ENCODE measurements at places on chromosomes 2 and 18.

- peak; percentile 94 for DNase-seq
These were observed 109.7 kb downstream of the B3GNT2 start for GRCh38 chr2:62305421-62306176.

DNA sequence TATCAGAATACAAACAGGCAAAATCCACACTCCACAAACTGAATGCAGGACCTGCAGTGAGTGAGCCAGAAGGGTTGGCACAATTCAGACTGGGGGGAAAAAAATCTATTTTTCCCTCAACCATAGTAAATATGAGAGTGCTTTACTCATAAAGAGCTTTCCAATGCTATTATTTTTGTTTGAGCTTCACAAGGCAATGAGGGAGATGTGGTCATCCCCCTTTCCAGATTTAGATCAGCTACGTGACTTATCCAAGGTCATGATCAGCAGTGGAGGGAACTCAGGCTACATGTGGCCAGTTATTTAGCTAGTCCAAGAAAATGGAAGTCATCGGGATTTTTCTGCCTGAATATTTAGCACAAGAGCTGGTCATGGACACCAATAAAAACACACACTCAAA is 120.4 kb upstream of the KLF7 start:
- no peak for DNase-seq

DNA sequence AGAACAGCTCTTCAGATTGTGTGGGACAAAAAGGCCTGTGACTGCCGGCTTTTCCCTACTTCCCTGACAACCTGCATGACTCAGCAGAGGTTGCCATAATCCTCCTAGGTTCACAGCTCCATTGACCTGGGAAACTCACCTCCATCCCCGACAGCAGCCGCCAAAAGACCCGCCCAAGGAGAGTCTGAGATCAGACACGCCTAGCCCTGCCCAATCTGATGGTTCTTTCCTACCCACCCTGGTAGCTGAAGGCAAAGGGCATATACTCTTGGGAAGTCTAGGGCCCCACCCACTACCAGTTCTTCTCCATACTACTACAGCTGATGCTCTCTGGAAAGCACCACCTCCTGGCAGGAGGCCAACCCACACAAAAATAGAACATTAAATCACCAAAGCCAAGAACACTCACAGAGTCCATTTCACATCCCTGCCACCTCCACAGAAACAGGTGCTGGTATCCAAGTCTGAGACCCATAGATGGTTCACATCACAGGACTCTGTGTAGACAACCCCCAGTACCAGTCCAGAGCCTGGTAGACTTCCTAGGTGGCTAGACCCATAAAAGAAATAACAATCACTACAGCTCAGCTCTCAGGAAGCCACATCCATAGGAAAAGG is 140.6 kb downstream of the NETO1 start:
- DNase-seq = no peak

GRCh38 chr2:8440029-8440778 is 241.7 kb upstream of the ID2 start:
- no peak for DNase-seq

DNA sequence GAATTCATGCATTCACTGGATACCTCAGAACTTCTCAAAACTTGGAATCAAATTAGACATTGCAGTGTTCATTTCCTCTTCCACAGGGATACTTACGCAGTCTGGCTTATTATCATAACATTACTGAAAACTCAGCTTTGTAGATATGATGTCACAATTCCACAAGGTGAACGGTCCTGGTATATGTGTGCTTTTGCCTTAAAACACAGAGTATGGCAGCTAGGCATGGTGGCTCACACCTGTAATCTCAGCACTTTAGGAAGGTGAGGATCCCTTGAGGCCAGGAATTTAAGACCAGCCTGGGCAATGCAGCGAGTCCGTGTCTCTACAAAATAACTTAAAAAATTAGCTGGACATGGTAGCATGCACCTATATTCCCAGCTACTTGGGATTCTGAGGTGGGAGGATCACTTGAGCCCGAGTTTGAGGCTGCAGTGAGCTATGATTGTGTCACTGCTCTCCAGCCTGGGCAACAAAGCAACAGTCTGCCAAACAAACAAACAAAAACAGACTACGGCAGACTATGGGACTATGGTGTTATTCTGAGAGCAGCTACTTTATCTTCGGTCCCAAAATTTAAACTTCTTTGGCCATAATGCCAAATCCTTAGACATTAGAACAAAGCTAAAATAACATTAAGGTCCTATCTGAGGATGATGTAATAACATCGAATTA is 1191.9 kb upstream of the SLC39A10 start:
- DNase-seq = no peak

DNA sequence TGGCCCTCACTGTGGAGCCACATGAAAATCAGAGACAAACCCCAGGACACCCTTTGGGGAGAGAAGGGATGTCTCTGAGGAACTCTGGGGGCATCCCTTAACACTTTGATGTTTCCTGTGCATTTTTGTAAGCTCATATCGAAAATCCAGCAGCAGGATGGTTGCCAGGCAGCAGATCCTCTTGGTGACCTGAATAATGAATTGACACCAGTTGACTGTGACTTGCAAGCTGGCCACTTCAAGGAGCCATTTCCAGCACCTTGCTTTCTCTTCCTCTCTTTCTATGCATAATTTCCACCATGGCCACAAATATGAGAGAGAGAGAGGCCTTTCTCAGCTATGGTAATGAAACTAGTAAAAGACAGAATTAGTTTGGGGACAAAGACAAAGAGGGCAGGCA is 91.7 kb downstream of the NRP2 start:
- no peak for DNase-seq

GRCh38 chr2:61727746-61728145 is 126.1 kb downstream of the FAM161A start:
- no peak for DNase-seq

GRCh38 chr18:12657684-12658425 is at the start of gene SPIRE1:
TSS of gene SPIRE1 (minus strand) at chr18:12658107. CDS start at chr18:12657866, 241 bp downstream.
- peak; percentile 46 for DNase-seq

- no peak for DNase-seq
These were observed 34.5 kb upstream of the TSPYL6 start for GRCh38 chr2:54290356-54291025.

GRCh38 chr2:54271843-54272627 is 16.0 kb upstream of the TSPYL6 start:
- DNase-seq = no peak

DNA sequence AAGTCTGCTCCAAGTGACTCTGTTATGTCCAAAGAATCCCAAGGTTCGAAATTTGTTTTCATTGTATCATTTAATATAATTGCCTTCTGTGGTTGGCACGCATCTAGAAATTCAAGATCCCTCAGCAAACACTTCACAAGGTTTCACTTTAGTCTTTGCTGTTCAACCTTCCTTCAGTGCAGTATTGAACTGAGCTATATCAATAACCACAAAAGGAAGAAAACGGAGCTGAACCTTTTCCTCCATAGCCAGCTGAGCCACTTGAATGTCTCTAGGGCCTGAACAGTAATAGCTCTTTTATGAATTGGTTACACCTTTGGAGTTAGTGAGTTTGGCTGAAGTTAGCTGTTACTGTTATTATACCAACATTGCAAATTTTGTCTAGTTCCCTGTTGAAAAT is 357.7 kb upstream of the HNRNPA3 start:
- DNase-seq = no peak

DNA sequence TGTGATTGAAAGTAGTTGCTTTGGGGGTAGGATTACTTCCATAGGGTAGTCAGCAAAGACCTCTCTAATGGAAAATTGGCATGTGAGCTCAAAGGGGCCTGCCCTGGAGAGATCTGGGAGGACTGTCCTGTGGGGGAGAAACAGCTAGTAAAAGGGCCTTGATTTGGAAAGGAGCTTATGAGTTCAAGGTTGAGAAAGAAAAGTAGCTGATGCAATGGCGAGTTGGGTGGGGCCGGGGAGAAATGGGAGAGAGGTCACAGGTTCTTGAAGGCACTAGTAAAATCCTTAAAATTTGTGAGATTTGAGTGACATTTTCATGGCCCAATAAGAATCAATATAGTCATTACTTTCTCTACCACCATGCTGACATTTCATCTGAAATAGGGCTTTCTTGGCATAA is 82.0 kb upstream of the CCDC195 start:
- DNase-seq = no peak

DNA sequence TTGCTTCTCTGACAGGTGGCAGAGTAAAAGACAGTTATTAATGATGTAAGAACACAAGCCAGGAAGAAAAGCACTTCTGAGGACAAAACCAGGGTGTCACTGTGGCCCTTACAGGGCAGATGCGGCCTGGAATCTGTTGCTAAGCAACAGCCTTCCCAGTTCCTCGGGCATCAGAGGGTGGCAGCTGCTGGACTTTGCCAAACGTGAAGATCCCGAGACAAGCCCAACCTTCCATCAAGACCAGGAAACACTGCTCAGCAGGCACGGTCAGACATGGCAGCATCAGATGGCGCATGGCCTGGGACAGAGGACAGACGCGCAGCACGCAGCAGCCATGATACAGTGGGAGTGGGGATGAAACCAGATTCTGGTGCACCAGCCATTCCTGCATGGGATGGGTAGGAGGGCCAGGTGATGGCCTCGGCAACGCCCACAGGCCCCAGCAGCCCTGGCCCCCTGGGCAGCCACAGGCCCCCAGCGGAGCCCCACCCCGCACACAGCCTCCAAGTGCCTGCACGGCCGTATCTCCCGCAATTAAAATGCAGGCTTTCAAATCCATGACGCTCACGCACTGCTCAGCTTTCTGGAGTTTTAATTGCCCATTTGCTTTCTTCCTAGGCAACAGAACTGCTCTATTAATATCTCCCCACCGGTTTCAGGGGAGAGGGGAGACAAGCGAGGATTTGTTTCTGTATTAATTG is 89.0 kb downstream of the EIPR1 start:
- no peak for DNase-seq
